ENCODE measurements at places on chromosomes 6 and 20.

DNA sequence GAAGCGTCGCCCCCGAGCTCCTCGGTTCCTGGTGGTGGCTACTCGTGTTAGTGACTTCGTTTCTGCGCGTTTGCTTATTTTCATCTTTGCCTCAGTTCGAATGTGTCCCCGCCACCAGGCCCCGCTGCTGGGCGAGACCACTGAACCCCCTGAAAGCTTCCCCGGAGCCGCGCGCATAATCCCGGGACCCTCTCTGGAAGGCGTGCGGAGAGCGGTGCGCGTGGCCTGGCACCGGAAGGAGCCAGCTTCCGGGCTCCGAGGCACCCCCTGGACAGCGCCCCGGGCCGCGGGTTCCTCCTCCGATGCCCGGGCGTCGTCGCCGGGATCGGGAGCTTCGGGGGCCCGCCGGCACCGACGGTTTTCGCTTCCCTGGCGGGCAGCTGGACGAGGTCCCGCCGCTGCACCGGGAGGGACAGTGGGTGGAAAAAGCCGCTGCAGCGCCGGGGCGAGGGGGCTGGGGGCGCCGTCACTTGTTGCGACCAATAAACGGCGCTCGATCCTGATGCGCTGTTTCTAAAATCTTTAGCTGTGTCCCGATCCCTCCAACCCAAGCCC lies 643 bp upstream of the SLC35D3 start:
- ATAC-seq = no peak

DNA sequence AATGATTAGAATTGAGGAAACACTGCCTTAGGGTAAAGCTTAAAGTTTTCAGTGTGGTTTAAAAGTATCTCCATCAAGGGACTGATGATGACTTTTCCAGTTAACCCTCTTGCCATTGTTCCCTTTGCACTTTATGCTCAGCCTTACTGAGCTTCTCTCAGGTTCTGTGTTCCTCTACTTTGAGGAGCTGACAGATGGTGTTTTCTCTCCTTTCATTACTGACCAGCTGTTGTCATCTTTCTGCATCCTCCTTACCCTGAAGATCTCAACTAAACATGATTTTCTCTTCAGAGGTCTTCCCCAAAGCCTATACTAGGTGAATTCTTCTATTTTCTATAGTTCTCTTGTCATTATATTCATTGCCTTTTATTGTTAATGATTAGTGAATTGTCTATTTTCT lies 475.6 kb upstream of the SYNCRIP start:
- no peak for ATAC-seq

GRCh38 chr6:125987026-125987617 lies 782 bp downstream of the TRMT11 start:
- peak; percentile 45 for ATAC-seq

GRCh38 chr6:108093781-108094300 lies 19.3 kb upstream of the OSTM1 start:
- ATAC-seq = no peak
